ENCODE measurements at places on chromosomes 3 and 15. TPM values are rescaled to one million over a fixed set of nuclear protein-coding genes. Genes with fewer than 3 reads are reported as not detected.

TERC gene
- 23.7 TPM for total RNA-seq

GOLGA8N gene
- 9.2 TPM for total RNA-seq

- no peak for DNase-seq
- no peaks in the 10 kb centered on the region for H3K4me1 ChIP-seq
- no peak overlapping the region for H3K4me3 ChIP-seq
- H3K27me3 ChIP-seq = no peaks in the 10 kb centered on the region
- no peaks in the 10 kb centered on the region for H3K36me3 ChIP-seq
These were observed 23.5 kb upstream of the SAMMSON start for GRCh38 chr3:69976021-69976420.

GRCh38 chr3:5788496-5788895 is 601.0 kb downstream of the EDEM1 start:
- no peak overlapping the region for H3K4me3 ChIP-seq
- no peak overlapping the region for H3K27ac ChIP-seq
- H3K36me3 ChIP-seq = no peaks in the 10 kb centered on the region

DNA sequence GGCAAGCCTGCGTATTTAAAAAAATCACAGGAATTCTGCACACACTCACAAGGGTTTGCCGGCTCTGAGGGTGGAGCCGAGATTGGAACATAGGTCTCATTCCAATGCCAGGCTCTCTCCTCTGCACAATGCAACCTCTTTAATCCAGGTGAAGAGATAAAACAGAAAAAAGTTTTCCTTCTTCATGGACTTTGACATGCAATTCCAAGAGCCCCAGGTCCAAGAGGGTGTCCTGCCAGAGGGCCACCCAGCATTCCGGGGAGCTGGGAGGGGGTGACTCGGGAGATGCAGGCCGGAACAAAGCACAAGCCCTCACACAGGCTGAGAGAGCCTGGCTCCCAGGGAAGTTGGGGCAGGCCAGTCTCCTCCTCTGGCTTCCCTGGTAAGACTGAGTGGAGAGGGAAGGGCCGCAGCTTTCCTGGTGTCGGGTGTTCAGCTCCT is 6.7 kb upstream of the SLC12A8 start:
- no peak overlapping the region for H3K27ac ChIP-seq
- H3K4me1 ChIP-seq = no peaks in the 10 kb centered on the region
- no peak overlapping the region for H3K4me3 ChIP-seq
- DNase-seq = no peak

DNA sequence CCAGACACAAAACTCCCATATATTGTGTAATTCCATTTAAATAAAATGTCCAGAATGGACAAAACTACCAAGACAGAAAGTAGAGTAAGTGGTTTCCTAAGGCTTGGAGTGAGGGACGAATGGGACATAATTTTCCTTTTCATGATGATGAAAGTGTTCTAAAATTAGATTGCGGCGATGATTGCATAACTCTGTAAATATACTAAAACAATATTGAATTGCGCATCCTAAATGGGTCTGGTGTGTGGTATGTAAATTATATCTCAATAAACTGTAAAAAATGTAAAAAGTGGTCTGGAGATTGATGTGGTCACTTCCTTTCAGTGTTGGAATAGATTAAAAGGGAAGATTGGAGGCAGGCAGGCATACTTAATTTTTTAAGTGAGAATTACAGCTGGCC is 105.9 kb upstream of the KCNAB1 start:
- no peak for DNase-seq
- H3K27ac ChIP-seq = no peak overlapping the region
- H3K27me3 ChIP-seq = no peaks in the 10 kb centered on the region
- H3K4me3 ChIP-seq = no peak overlapping the region
- no peaks in the 10 kb centered on the region for H3K4me1 ChIP-seq
- H3K36me3 ChIP-seq = no peaks in the 10 kb centered on the region

GRCh38 chr3:169448501-169448900 is 215.0 kb downstream of the MECOM start:
- no peak overlapping the region for H3K27ac ChIP-seq
- H3K36me3 ChIP-seq = no peaks in the 10 kb centered on the region
- no peak overlapping the region for H3K4me3 ChIP-seq
- H3K27me3 ChIP-seq = no peaks in the 10 kb centered on the region
- no peak for DNase-seq

MASP1 gene
- total RNA-seq = 8.2 TPM
